ENCODE measurements at places on chromosomes 6 and 20.

- DNase-seq = no peak
These were observed 713.7 kb upstream of the EPHA7 start for GRCh38 chr6:94133106-94133505.

DNA sequence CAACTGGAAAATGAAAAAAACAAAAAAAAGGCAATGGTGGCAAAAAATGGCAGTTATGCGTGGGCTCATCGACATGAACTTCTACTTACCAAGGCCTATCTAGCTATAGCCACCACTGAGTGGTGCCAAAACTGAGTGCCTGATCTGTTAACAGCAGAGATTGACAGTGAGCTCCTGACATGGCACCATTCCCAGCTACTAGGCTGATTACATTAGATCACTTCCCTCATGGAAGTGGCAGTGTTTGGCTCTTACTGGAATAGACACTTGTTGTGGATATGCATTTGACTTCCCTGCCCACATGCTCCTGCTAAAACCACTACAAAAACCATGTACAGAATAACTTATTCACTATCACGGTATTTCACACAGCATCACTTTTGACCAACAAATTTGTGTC, 216.1 kb upstream of the SGK1 start:
- no peak for DNase-seq

- no peak for DNase-seq
These were observed 130.5 kb downstream of the EDN1 start for GRCh38 chr6:12420626-12421025.

DNA sequence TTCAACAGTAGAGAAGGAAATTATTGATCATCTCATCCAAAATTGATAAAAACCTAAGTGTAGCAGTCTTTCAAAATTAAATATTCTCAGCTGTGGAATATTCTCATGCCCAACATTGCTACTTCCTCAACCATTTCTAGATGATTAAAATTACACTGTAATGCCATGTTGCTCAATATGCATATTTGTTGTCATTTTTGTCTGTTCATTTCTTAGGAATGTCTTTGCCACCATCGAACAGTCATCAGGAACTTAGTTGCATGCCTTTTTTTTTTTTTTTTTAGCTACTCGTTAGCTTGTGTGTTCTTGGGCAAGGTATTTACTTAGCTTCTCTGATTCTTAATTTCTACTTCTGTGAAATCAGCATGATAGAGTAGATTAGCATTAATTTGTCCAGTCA, 188.6 kb downstream of the DTNBP1 start:
- DNase-seq = no peak

GRCh38 chr6:153618371-153619322, 420.4 kb upstream of the OPRM1 start:
- no peak for DNase-seq

- no peak for DNase-seq
These were observed 34.0 kb downstream of the KIAA1755 start for GRCh38 chr20:38226553-38226952.
